IMR-90 (cell line): ENCODE measurements at places on chromosomes 1 and 21. TPM values are rescaled to one million over a fixed set of nuclear protein-coding genes. Genes with fewer than 3 reads are reported as not detected.

DNA sequence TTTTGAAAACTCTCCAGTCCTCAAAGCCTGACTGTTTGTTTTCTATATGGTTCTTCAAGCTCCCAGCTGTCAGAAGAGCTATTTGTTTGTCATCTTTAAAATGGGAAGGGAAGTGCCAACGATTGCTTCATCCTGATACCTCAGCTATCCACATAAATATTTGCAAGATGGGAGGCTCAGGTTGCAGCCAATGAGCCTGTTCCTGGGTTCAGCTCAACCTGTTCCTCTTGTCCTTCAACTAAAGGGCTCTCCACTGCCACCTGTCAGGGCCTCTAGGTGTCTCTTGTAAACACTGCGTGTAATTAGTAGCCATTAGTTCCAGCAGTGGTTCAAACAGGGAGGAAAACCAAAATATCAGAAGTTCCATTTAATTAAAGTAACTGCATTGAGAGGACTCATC is 445.1 kb downstream of the AJAP1 start:
- no peak for DNase-seq

GRCh38 chr1:43009274-43009673 is 50.6 kb upstream of the SLC2A1 start:
- no peak for DNase-seq

DNA sequence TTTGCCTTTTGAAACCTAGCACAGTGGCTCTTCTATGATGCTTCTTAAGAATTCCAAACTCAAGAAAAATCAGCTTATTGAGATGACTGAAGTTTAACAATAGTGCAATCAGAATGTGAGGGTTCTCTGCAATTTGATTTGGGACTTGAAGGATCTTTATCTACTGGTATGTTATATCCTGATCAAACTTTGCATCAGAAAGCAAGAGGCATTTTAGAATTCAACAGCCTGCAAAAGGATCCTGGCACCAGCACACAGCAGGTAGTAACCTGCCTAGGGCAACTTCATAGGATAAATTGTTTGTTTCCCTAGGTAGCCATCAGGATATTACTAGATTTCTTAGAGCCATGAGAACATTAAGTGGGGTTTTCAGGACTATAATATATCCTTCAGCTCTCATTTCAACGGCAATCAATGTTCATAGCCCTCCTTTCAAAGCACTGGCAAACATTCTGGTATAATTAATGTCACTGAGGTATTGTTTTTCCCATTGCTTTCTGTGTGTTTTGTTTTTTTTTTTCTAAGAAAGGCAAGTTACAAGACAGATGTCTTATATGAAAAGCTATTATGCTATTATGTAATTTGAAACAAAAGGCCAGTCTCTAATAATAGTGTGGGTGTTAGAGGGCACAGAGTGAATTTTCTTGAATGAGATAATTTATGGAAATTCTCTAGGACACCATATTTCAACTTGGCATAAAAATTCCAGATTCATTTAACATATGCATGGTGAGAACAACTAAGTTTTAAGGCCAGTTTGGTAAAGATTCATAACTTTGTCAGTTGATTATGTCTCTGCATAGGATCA is 34.5 kb downstream of the NTNG1 start:
- no peak for DNase-seq

- no peak for DNase-seq
These were observed 167.1 kb upstream of the JUN start for GRCh38 chr1:58950897-58951296.

DNA sequence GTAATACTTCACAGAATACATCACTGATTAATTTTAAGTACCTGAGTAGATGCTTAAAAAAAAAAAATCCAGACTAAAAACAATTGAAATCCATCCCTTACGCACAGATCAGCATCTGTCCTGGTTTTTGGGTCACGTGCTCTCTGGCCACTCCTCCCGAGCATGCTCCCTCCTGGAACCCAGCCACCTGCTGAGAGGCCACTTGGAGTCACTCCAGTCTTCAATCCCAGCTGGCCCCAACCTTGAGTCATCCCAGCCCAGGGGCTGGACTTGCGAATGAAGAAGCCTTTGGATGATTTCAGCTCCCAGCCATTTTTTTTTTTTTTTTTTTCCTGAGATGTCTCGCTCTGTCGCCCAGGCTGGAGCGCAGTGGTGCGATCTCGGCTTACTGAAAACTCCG is 8.9 kb downstream of the MAP1LC3C start:
- DNase-seq: peak; percentile 82

DNA sequence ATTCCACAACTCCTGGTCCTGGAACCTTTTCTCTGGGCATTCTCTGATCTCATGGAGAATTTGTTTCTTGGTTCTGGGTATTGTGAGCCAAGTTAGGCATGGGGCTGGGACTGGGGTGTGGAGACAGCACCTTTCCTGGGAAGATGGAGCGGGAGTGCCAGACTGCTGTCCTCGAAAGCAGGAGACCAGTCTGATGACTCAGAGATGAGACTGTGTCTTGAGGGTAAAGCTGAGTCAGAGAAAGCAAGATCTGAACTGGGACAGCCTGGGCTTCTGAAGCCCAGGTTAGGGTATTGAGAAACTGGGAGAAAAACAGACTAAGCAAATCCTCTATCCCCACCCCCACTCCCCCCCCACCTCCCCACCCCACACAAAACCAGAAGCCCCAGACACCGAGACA is 2.2 kb upstream of the KANK4 start:
- peak; percentile 42 for DNase-seq

DNA sequence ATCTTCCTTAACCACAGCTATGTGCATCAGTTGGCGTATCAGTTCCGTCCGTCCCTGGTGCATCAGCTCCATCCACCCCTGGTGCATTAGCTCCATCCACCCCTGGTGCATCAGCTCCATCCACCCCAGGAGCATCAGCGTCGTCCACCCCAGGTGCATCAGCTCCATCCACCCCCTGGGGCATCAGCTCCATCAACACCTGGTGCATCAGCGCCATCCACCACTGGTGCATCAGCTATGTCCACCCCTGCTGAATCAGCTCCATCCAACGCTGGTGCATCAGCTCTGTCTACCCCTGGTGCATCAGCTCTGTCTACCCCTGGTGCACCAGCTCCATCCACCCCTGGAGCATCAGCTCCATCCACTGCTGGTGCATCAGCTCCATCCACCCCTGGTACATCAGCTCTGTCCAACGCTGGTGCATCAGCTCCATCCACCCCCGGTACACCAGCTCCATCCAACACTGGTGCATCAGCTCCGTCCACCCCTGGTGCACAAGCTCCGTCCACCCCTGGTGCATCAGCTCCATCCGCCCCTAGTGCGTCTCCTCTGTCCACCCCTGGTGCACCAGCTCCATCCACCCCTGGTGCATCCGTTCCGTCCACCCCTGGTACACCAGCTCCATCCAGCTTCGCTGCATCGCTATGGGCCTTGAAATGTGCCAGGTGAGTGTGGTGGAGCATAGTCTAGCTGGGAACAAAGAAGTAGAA is 106.6 kb upstream of the ZBTB40 start:
- DNase-seq: no peak

DNA sequence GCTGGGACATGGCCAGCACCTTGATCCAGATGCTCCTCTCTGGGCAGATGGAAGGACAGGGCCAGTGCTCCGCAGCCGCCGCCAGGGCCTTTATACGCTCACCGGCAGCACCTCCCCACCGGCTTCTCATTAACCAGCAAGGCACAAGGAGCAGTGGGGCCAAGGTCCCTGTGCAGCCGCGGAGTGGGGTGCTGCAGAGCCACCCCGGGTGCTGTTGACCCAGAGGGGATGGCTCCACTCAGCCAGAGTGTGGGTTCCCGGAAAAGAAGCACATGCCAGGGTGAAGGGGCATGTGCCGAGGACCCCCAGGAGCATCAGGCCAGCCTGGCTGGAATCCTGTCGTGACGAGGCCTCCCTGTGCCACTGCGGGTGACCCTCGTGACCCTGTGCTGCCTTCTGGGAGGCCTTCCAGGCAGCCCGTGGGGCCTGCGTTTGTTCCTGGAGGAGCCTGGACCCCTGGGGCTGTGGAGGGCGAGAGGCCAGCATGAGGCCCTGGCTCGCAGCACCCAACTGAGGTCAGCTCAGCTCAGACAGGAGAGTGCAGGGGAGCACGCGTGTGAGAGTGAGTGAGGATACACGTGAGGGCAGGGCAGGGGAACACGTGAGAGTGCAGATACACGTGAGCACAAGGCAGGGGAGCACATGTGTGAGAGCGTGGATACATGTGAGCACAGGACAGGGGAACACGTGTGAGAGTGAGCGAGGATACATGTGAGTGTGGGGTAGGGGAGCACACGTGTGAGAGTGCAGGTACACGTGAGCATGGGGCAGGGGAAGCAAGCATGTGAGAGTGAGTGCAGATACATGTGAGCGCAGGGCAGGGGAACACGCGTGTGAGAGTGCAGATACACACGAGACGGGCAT is at the start of gene FTCD:
Gene FTCD, minus strand, starts transcription at position 66 of the 864 bp plus-strand sequence. Its CDS starts 56 bp downstream, at position 10.
- no peak for DNase-seq

GRCh38 chr1:80217377-80217986 is 1211.0 kb upstream of the ADGRL4 start:
- DNase-seq: peak; percentile 71

DNA sequence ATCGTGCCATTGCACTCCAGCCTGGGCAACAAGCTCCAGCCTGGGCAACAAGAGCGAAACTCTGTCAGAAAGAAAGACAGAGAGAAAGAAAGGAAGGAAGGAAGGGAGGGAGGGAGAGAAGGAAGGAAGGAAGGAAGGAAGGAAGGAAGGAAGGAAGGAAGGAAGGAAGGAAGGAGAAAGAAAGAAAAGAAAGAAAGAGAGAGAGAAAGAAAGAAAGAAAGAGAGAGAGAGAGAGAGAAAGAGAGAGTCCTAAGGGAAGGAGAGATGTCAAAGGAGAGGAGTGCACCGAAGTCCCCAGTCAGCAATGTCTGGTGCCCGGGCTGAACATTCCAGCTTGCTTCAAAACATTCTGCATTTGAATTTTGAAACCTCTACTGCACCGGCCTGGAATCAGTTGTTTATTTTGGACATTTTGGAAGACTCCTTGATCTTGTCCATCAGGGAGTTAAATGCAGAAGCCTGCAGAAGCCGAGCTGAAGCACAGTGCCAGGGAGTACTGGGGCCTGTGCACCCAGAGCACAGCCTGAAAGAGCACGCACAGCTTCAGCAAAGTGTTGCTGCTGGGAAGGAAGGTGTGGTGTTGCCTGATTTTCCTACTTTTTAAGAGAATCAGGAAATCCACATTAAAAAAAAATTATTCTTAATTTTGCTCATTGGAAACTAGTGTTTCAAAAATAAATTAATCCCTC is 3.7 kb upstream of the IGSF3 start:
- no peak for DNase-seq

OR2T11 gene
- not detected in 2 replicates for total RNA-seq

ATP6V1G3 gene
- not detected in 2 replicates for total RNA-seq

FAF1 gene
- total RNA-seq: 72.9 and 78.0 TPM in 2 replicates

FCN3 gene
- total RNA-seq: not detected in 2 replicates

C1orf52 gene
- total RNA-seq: 16.3 and 23.1 TPM in 2 replicates

IL12RB2 gene
- not detected in 2 replicates for total RNA-seq
